ENCODE measurements at places on chromosomes 13 and 19.
A peak's percentile ranks its signal among the peaks of the same experiment; 100 is the strongest.

GRCh38 chr13:66855131-66855530, 375.0 kb downstream of the PCDH9 start:
- DNase-seq, result no peak

DNA sequence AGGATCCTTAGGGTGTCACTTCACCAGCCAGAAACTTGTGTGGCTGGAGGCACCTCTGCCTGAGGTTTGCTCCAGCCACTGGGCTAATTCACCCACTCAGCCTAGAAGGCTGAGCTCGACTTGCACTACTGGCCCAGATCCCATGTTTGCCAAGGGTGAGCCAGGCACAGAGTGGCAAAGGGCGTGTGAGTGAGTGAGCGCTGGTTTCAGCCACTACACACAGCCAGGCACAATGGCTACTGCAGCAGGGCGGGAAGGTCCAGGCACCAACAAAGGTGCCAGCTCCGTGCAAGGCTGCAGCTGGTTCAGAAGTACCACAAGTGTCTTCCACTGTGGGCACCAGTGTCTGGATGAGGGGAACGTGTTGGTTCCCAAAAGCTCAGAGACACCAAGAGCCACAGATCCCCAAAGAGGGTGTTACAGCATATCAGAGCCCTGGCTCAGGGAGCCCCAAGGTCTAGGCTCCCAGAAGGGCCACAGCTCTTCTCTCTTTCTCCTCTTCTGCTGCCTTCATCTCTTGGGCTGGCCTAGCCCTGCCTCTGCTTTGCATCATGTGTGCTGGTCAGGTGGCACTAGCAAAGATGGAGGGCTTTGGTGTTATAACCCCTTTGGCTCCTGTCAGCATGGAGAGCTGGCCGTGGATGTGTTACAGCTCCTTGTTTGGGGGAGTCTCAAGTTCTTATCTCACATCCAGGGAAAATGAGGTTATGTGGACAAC, 736.3 kb upstream of the KLHL1 start:
- DNase-seq, result no peak

DNA sequence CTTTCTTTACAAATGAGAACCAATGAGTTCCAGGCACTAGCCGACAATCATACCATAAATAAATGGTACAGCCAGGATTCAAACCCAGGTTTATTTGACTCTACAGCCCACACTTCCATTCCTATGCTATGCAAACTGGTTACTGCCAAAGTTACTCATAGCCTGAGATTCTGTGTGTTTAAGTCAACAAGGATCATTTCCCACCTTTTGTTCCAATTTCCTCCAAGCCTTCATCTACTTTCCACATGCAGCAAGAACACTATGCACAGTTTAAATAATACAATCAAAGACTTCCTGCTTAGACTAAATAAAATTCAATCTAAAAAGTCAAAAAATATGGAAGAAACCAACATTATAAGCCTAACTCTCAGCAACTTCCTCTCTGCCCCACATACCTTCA, 59.2 kb upstream of the KLF12 start:
- DNase-seq, result no peak

DNA sequence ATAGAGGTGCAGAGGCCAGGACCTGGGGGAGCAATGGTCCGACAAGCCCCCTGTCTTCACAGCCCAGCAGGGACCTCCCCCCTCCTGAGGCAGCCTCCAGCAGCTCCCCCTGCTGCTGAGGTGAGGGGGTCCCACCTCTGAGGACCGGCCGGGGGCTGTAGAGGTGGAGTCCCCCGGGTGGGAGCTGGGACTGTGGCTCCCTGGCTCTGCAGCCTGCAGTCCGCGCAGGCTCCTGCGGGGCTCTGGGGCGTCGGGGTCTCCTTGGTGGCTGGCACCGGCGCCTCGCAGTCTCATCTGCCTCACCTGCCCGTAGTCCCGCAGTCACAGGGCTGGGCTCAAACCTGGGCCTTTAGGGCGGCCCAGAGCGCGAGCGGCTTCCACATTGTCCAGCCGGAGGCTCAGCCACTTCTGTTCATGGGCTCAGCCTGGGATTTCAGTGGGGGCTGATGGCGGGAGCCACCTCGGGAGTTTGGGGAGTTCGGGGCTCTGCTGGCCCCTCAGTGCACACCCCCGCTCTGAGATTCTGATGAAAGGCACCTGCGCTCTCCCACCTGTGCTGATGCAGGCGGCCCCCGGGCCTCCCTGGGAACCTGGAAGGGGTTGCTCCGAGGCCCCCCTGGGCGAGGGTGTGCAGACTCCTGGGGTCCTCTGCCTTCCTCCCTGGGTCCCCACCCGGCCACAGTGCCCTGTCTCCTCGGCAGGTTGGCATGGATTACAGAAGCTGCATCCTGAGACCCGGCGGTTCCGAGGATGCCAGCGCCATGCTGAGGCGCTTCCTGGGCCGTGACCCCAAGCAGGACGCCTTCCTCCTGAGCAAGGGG, 7.0 kb upstream of the ZNF554 start:
- no peak for DNase-seq

- DNase-seq, result no peak
These were observed at the start of gene ADAMTSL5 for GRCh38 chr19:1512671-1513498. TSS of gene ADAMTSL5 (minus strand) at chr19:1513019. CDS start at chr19:1510943, 2,076 bp downstream.

GRCh38 chr13:63075126-63075525, 1659.5 kb upstream of the PCDH20 start:
- DNase-seq, result no peak

GRCh38 chr19:27793128-27793643, 1419.8 kb downstream of the UQCRFS1 start:
- DNase-seq, result peak; percentile 77

- DNase-seq, result no peak
These were observed 16.0 kb downstream of the ZNF582 start for GRCh38 chr19:56377105-56377924.

DNA sequence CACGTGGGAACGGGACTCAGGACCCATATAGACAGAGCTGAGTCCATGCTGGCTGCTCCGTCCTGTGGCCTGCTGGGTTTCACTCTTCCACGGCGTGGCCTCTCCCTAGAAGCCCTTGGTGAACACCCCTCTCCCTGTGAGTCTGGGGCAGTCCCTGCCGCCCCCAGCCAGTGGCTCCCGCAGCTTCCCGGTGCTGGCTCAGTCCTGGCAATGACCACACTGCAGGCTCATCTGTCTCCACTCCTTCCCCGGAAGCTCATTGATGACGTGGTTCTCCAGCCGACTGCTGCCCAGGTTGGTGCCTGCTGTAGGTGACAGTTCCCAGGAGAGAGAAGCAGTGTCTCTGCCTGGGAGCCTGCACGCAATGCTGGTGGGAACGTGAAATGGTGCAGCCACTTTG, 2.1 kb upstream of the TEX29 start:
- DNase-seq, result no peak
